ENCODE measurements at places on chromosomes 11 and 22. TPM values are rescaled to one million over a fixed set of nuclear protein-coding genes. Genes with fewer than 3 reads are reported as not detected.
A peak's percentile ranks its signal among the peaks of the same experiment; 100 is the strongest.

DNA sequence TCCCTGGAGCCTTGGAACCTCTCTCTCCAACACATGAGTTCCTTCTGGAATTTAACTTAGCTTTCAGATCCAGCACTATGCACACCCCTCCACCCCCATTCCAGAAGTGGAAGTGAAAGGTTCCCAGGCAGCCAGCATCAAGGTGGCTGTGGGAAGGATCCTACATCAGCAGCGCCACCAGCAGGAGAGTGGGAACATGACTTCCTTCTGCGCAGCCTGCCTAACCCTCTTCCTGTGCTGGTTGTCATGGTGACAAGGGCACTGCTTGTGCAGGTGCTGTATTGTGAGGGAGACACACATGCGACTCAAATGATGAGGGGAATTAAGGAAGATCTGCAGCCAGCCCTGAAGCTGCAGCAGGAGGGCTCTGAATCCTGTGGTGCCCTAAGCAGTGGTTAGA is 904.5 kb upstream of the API5 start:
- DNase-seq: no peak
- no peaks in the 10 kb centered on the region for H3K4me1 ChIP-seq
- no peak overlapping the region for H3K27ac ChIP-seq
- no peaks in the 10 kb centered on the region for H3K36me3 ChIP-seq
- H3K27me3 ChIP-seq: no peaks in the 10 kb centered on the region
- H3K4me3 ChIP-seq: no peak overlapping the region

- no peak for DNase-seq
- H3K4me1 ChIP-seq: peaks cover 12% of the 10 kb centered on the region
- no peaks in the 10 kb centered on the region for H3K27me3 ChIP-seq
- peak overlapping the region; percentile 70 for H3K4me3 ChIP-seq
These were observed 1.2 kb downstream of the HIKESHI start for GRCh38 chr11:86303257-86303656.

DNA sequence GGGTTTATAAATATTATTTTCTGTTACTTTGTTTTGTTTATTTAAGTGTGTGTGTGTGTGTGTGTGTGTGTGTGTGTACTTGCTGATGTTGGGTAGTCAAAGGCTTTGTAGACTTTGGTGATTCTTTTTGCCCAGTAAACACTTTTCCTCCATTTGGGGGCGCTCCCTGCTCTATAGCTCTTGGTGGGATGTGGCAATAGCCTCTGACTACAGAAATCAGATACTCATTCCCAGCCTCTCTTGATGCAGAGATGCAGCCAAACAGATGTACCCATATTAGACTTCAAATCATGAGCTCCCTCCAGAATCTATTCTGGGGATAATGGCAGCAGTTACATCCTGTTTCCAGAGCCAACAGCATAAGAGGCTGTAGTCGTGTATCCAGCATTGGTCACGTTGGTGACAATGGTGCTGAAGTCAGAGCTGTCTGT is 33.4 kb upstream of the APOL5 start:
- H3K4me3 ChIP-seq: no peak overlapping the region

DNA sequence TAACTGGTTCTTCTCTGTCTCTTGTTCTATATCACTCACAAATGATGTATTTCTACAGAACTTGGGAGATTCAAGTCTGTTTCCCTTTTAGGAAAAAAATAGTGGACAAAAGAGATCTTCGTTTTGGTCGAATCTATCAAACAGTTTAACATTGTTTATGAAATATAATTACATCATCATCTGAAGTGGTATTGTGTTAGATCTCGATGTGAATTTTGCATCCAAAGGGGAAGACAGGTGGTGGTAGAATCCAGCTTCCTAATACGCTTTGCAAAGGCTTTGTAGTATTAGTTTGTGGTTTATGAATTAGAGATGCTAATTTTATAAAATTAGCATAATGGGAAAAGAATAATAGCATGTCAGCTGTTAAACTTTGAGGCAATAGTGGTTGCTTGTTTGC is 3.4 kb downstream of the SIK2 start:
- no peak overlapping the region for H3K27ac ChIP-seq
- H3K27me3 ChIP-seq: no peaks in the 10 kb centered on the region
- peaks cover 15% of the 10 kb centered on the region for H3K4me1 ChIP-seq
- H3K36me3 ChIP-seq: no peaks in the 10 kb centered on the region

- H3K36me3 ChIP-seq: no peaks in the 10 kb centered on the region
- no peak overlapping the region for H3K27ac ChIP-seq
- H3K4me1 ChIP-seq: no peaks in the 10 kb centered on the region
- no peak overlapping the region for H3K4me3 ChIP-seq
- no peaks in the 10 kb centered on the region for H3K27me3 ChIP-seq
- DNase-seq: no peak
These were observed 90.0 kb upstream of the PRR5 start for GRCh38 chr22:44611880-44612496.

DNA sequence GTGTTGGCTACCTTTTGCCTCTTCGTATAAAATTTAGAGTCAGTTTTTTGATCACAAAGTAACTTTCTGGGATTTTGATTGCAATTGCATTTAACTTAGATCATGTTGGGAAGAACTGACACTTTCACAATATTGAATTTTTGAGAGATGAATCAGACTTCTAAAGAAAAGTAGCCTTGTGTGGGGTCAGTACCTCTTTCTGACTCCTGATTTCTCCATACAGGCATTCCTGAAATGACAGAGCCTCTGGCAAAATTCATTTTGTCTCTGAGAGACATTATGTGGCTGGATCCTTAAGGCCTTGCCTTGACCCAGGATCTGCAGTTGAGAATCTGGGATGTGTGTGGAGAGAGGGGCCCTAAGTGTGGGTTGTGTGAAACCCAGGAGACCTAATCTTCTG is 37.8 kb downstream of the PPFIBP2 start:
- H3K36me3 ChIP-seq: no peaks in the 10 kb centered on the region
- H3K4me3 ChIP-seq: no peak overlapping the region
- H3K27me3 ChIP-seq: no peaks in the 10 kb centered on the region
- no peak for DNase-seq
- no peak overlapping the region for H3K27ac ChIP-seq

DNA sequence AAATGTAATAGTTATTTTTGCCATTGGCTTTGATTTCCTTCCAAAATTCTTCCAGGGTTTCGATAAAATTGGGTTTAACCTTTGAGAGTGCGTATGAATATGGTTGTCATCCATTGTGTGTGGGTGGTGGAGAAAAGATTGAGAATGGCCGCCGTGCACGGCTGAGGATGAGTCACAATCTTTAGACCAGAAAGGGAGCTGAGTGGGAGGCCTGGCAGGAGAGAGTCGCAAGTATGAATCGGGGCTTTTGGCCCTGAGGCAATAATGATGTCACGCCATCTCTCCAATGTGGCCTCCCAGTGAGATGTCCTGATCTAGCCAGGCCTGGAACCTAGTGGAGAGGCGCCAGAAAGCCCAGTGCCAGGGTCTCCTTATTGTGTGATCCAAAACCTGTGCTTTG is 33.1 kb upstream of the SMPD1 start:
- no peak overlapping the region for H3K4me3 ChIP-seq
- no peaks in the 10 kb centered on the region for H3K4me1 ChIP-seq
- no peak for DNase-seq
- no peaks in the 10 kb centered on the region for H3K27me3 ChIP-seq
- H3K27ac ChIP-seq: peak overlapping the region; percentile 18
- H3K36me3 ChIP-seq: no peaks in the 10 kb centered on the region

DNA sequence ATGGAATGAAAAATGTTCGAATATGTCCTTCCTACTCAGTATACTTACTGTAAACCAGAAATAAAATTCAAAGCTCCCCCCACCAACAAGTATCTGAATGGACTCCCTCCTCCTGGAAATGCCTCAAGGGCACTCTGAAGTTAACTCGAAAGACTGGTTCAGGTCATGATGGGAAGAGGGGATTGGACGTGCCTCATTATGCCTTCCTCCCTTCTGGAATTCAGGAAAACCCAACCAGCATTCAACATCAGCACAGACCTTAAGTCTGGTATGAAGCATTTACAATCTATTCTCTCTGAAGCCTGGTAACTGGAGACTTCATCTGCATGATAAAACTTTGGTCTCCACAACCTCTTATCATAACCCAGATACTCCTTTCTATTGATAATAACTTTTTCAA is 428.3 kb upstream of the RAG2 start:
- no peak overlapping the region for H3K27ac ChIP-seq
- H3K27me3 ChIP-seq: no peaks in the 10 kb centered on the region
- no peaks in the 10 kb centered on the region for H3K36me3 ChIP-seq
- no peaks in the 10 kb centered on the region for H3K4me1 ChIP-seq

DNA sequence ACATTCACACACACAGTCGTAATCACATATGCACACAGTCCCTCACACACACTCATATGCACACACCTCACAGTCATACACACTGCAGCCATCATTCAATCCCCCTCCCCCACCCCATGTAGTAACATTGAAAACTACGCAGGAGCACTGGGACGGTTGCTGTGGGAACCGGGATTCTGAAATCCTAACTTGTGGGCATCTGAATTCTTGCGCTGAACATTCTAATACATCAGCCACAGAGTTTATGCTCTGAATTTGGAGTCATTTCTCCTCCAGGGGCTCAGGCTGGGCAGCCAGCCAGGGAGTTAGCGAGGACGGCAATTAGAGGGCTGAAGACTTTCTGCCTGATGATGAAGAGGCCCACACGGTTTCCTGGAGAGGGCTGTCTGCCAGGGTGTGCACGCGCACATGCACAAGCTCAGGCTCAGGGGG is 32.7 kb downstream of the CD6 start:
- peaks cover 37% of the 10 kb centered on the region for H3K27me3 ChIP-seq
- H3K27ac ChIP-seq: no peak overlapping the region
- H3K4me3 ChIP-seq: no peak overlapping the region
- no peak for DNase-seq

DNA sequence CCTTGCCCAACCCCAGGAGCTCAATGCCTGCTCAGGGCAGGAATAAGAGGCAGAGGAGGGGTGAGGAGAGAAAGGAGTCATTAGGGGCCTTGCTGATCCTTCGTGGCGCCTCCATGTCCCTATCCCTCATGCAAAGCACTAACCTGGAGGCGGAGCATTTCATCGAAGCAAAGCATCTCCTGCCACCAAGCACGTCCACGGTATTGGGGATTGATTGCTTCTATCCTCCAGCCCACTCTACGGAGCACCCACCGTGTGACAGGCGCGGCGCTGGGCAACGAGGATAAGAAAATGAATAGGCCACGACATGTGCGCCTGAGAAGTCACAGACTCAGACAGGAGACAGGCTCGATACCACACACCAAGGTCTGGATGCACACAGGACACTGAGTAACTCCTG is 67.0 kb downstream of the IGLL1 start:
- no peaks in the 10 kb centered on the region for H3K27me3 ChIP-seq
- H3K4me3 ChIP-seq: no peak overlapping the region
- no peaks in the 10 kb centered on the region for H3K4me1 ChIP-seq
- H3K27ac ChIP-seq: no peak overlapping the region

DNA sequence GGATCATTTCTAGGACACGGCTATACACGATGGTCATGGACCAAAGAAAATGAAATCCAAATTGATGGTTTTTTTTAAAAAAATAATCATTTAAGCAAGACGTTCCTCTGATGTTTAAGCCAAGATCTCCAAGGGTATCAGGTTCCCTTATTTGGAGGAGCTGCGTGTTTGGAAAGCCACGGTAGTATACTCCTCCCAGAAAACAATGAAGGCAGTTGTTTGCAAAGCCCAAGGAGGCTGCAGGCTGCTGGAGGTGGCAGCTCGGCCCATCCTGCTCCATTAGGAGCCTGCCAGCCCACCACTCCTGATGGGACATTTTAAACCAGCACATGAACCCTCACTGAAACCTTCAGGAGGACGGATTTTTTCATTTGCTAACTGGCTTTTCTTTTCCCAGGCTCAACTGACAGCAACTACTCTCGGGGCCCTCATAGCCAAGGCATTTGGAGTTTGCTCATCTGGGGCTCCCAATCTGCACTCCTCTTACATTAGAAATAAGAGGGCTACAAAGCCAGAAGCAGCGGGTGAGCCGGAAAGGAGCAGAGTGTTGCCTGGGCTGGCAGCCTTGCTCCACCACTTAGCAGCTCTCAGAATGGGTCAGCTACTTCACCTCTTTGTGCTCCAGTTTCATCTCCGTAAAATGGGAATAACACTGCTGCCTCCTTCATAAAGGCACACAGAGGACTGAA is 58.4 kb downstream of the ABTB2 start:
- H3K4me1 ChIP-seq: no peaks in the 10 kb centered on the region
- DNase-seq: no peak
- H3K27ac ChIP-seq: no peak overlapping the region
- no peaks in the 10 kb centered on the region for H3K36me3 ChIP-seq
- no peak overlapping the region for H3K4me3 ChIP-seq
- no peaks in the 10 kb centered on the region for H3K27me3 ChIP-seq

DNA sequence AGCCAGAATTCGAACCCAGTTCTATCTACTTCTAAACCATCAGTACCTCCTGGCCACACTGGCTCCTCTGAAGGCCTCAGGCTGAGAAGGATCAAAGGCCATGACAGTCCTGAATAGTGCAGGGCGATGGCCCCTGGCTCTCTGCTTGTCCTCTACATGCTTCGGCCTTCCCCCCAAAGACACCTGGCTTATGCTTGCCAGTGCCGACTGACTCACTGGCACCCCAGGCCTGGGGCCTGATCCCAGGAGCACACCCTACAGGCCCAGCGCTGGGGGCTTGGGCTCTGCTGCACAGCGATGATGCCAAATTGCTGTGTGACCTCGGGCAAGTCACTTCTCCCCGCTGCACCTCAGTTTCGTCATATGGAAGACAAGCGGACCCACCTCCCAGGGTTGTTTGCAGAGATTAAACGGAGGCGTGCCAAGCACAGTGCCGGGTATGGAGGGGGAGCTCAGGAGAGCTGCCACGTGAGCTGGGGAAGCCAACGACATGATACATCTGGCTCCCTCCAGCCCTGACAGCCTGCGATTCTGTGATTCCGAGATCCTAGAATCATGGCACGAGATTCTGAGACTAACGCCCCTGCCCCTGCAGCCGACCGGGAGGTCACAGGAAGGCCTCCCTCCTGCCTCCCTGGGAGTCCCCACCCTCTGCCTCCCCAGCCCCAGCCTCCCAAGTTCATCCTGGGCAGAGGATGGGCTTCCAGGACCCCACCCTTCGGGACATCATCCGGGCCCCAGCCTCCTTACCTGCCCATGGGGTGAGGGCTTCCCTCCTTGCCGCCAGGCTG is 1.0 kb downstream of the SSTR3 start:
- H3K36me3 ChIP-seq: no peaks in the 10 kb centered on the region
- DNase-seq: no peak
- H3K27me3 ChIP-seq: no peaks in the 10 kb centered on the region
- no peak overlapping the region for H3K4me3 ChIP-seq
- H3K27ac ChIP-seq: no peak overlapping the region

DNA sequence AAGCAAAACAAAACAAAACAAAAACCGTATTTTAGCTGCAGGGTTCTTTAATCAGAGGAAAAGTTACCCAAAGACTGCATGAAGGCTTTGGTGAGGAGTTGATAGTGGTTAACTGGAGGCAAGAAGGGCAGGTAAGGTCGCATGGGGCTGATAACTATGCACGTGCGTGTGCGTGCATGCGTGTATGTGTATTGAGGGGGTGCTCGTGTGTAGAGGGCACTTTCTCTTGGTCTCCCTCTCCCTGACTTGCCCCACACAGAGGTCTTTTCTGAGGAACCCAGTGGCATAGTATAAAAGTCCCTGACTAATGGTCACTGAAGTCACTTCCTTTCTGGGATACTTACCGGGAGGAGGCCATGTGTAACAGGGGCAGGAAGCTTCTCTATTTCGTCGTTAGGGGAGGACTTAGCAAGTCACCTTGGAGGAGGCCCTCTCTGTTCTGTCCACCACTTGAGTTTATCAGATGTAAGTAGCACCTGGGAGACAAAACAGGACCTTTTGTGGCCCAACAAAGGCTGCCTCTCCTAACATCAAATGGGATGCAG is 20.1 kb upstream of the FCHSD2 start:
- peaks cover 11% of the 10 kb centered on the region for H3K4me1 ChIP-seq
- H3K36me3 ChIP-seq: no peaks in the 10 kb centered on the region
- H3K27me3 ChIP-seq: no peaks in the 10 kb centered on the region

GRIA4 gene
- total RNA-seq: not detected

ENTHD1 gene
- total RNA-seq: not detected

B4GALNT4 gene
- total RNA-seq: 7.9 TPM

MMP11 gene
- total RNA-seq: 0.92 TPM

OR2AG2 gene
- not detected for total RNA-seq

CARD18 gene
- total RNA-seq: not detected

PHOX2A gene
- total RNA-seq: not detected

RTN4RL2 gene
- 0.66 TPM for total RNA-seq

Data from esophagus squamous epithelium (tissue), 5 donors.